ENCODE measurements at places on chromosomes 3 and 15.

GRCh38 chr15:39698444-39699390 is 83.9 kb downstream of the FSIP1 start:
- DNase-seq: no peak

DNA sequence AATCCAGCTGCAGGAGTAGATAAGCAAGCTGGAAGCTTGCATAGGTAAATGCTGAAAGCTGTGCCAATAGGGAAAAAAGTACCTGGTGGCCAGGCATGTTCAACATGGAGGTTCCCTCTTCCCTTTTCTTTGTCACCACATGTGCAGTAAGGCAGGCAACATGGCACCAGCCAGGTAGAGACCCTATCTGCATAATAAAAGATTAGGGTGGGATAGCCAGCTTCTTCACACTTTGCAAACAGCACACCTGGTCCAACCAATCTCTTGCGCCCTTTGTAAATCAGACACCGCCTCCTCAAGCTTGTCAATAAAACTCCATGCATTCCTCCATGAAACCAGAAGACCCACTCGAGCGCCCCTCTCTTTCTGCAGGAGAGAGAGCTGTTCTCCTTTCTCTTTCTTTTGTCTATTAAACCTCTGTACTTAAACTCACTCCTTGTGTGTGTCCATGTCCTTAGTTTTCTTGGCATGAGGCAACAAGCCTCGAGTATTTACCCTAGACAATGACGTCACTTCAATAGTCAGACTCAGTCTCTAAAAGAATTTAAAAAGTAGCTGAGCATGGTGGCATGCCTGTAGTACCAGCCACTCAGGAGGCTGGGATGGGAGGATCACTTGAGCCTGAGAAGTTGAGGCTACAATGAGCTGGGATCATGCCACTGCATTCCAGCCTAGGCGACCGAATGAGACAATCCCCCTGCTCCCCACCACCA is 256.3 kb downstream of the SCAPER start:
- DNase-seq: no peak

- DNase-seq: no peak
These were observed 254.6 kb upstream of the NR2F2 start for GRCh38 chr15:96075895-96076294.

DNA sequence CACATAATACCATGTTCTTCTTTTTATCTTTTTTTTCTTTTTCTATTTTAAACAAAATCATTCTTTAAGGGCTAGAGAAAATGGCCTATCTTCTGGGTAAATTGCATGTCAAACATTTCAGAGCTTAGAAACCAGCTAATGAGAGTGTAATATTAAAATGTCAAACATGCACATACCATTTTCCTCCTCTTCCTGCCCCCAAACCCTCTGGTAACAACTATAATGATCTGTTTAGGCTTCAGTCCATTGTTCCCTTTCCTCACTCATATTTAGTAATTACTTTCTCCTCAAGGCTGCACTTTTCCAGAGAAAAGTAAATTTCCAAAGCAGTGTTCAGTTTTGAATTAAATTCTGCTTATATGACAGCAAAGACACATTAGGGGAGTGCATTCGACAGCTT is 224.3 kb upstream of the ROBO2 start:
- no peak for DNase-seq

GRCh38 chr3:47825590-47825989 is 22.7 kb downstream of the DHX30 start:
- no peak for DNase-seq

DNA sequence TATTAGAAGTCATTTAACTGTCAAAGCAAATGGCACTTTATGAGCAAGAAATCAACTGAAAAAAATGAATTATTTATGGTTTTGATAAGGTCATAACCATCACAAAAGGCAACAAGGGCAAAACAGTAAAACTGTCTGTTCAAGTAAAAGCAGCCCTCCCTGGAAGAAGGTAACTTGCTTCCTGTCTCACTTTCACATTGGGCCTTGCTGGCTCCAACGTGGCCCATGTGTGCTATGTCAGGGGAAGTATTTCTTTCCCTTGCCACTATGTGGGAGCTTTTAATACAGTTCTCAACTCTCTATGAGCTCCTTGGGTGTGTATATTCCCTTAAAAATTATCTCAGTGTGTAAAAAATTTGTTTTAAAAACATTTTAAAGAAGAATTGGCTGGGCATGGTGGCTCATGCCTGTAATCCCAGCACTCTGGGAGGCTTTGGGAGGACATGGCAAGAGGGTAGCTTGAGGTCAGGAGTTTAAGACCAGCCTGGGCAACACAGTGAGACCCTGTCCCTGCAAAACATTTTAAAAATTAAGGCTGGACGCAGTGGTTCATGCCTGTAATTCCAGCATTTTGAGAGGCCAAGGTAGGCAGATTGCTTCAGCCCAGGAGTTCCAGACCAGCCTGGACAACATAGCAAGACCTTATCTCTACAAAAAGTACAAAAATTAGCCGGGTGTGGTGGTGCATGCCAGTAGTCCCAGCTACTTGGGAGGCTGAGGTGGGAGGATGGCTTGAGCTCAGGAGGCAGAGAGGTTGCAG is 45.2 kb upstream of the TJP1 start:
- no peak for DNase-seq

DNA sequence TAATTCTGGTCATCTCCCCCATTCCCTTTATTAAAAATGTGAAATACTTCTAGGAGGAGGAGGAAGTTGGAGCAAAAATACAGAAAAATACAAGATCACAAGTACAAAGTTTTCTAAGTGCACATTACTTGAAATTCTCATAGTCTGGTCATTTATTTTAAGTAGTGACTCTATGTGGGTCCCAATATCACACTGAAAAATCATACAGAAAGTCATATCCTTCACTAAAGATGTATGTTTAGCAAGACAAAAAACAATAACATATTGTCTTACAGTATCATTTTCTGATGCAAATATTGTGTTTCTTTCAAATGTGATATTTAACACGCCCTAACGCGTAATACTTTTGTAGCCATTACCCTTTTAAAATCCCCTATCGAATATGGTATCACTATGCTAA is 2.5 kb downstream of the ALDH1A2 start:
- no peak for DNase-seq

GRCh38 chr3:66507423-66508260 is 6.8 kb upstream of the LRIG1 start:
- DNase-seq: no peak

DNA sequence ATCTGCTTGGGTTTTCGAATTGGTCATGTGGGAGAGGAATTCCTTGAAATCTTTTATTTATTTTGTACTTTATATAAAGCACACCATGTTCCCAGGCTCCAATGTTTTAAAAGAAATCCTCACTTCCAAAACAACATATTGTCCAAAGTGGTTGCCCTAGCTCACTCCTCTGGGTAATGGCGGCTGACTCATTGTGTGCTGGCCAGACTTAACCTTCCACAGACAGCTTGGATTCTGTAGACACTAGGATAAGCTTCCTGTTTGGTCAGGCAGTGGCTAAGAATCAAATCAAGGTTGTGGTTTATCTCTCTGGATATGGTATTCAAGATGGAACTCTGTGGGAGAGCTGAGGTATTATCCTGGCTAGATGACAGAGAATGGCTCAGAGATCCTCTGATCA is 55.8 kb upstream of the FAM98B start:
- DNase-seq: no peak

GRCh38 chr15:74768099-74768770 is 13.6 kb upstream of the CSK start:
- no peak for DNase-seq

- no peak for DNase-seq
These were observed 95.8 kb upstream of the CCNL1 start for GRCh38 chr3:157255797-157256196.

- DNase-seq: peak; percentile 44
These were observed 68.7 kb upstream of the PLXNA1 start for GRCh38 chr3:126914226-126914625.

GRCh38 chr15:62569460-62570404 is 404.6 kb upstream of the C2CD4B start:
- peak; percentile 85 for DNase-seq

GRCh38 chr3:72489901-72490300 is 358.3 kb downstream of the SHQ1 start:
- no peak for DNase-seq

DNA sequence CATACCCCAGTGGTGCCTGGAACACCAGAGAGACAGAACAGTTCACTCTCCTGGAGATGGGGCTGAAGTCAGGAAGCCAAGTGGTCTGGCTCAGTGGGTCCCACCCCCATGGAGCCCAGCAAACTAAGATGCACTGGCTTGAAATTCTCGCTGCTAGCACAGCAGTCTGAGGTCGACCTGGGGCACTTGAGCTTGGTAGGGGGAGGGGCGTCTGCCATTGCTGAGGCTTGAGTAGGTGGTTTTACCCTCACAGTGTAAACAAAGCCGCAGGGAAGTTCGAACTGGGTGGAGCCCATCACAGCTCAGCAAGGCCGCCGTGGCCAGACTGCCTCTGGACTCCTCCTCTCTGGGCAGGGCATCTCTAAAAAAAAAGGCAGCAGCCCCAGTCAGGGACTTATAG is 272.0 kb downstream of the KLF13 start:
- DNase-seq: peak; percentile 1

DNA sequence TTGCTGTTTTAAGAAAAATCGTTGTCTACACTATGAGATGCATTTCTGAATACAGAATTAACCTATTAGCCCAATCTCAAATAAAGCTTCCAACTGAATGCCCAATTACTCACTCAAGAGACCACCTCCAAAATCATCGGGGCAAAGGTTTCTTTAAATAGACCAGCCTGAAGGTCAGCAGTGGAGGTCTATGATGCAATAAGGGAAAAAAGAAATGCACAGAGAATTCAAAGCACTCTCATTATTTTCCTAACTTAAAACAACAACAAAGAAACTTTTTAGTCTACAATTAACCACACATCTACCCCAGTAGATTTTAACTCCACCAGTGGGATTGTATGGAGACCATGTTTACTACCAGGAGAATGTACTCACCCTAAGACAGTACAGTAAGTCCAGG is 657.7 kb upstream of the CCDC54 start:
- DNase-seq: no peak

GRCh38 chr3:94862703-94863102 is 799.8 kb downstream of the NSUN3 start:
- DNase-seq: no peak

DNA sequence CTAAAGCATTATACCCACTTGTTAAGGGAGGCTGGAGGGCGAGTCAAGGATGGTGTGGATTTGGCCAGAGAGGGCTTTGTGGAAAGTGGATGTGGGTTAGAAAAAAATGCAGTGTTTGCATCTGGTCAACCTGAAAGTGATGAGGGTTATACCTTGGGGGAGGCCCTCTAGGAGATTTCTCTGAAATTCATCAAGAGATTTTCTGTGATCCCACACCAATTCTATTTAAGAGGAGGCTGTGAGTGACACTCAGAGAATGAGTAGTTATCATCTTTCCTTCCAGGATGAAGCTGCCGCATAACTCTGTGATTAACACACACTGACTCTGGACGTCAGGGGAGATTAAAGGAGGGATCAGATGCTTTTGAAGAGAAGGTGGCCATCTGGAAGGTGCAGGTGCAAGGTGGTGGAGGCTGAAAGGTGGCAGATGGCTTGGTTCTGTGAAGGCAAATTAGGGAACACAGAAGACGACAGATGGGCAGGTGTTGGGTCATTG is 54.8 kb downstream of the ANAPC13 start:
- DNase-seq: peak; percentile 7

GRCh38 chr3:12227833-12228232 is 61.0 kb upstream of the PPARG start:
- DNase-seq: no peak

DNA sequence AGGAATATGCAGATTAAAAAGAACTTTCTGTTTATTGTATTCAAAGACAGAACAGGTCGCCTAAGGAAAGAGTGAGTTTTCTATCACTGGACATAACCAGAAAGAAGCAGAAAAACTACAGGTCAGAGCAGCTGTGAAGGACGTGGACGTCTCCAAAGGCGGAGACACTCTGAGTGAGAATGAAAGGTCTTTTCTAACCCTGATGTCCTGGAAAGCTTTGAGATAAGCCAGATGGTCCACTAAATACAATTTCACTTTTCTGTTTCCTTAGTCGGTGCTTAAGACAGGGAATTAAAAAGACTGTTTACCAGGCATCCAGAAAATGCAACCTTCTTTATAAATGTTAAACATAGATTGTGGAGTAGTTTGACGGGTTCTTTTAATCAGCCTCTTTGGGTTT is 360.4 kb downstream of the FGF12 start:
- no peak for DNase-seq

DNA sequence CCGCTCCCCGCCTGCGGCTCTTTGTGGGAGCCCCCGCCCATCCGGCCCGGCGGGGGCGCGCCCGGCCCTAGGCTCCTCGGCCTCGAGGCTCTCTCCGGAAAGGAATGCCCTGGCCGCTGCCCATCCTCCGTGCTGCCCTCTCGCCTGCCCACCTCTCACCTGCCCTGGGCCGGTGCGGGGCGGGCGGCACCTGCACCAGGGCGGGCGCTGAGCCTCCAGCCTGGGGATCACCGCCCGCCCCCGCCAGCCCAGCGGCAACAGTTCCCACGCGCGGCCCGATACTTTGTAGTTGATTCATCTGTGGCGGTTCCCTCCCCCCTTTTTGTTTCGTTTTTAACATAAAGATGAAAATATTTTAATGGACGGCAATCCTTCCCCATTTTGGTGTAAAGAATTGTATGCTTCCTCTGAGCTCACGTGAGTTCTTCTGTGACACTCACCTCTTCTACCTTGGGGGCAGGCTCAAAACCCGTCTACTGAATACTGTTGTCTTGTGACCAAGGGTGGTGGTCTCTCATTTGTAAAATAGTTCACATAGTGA is 1.9 kb downstream of the KLF13 start:
- no peak for DNase-seq

- no peak for DNase-seq
These were observed 19.6 kb upstream of the FBXO22 start for GRCh38 chr15:75884041-75884440.

DNA sequence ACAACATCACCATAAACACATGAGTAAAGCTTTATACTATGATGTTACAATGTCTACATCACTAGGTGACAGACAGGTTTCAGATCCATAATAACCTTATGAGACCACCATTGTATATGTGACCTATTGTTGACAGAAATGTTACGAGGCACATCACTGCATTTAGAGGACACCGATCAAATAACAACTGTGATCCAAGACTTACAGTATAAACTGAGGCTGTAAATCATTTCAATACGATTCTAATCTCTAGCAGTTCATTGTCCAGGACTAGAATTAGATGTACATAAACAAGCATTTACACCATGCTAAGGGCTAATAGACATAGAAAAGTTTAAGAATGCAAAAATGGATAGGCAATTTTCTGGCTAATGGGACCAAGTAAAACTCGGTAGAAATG is 491.9 kb upstream of the ROBO1 start:
- DNase-seq: no peak

GRCh38 chr3:159480046-159480445 is 508.6 kb upstream of the IL12A start:
- no peak for DNase-seq

GRCh38 chr3:191363221-191363620 is 32.9 kb upstream of the UTS2B start:
- no peak for DNase-seq
